ENCODE measurements at places on chromosomes 16 and 17. TPM values are rescaled to one million over a fixed set of nuclear protein-coding genes. Genes with fewer than 3 reads are reported as not detected.

DNA sequence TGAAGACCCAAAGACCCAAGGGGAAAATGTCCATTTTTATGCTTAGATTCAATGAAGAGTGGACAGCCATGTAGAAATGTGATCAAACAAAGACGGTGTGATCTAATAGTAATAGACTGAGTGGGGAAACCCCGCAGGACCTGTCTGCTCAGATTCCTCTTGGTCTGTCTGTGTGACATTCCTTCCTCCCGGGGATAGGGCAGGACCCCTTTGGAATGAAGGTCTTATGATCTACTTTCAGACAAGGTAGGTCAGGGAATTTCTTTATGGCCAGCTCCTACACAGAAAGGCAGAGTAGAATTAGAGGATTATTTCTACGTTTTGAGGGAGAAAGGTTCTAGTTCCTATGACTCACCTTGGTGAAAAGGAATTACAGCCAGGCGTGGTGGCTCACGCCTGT, 267.6 kb downstream of the STX8 start:
- DNase-seq: no peak

- DNase-seq: peak; percentile 65
Measured at GRCh38 chr16:87076950-87077749, 240.0 kb downstream of the C16orf95 start.

DNA sequence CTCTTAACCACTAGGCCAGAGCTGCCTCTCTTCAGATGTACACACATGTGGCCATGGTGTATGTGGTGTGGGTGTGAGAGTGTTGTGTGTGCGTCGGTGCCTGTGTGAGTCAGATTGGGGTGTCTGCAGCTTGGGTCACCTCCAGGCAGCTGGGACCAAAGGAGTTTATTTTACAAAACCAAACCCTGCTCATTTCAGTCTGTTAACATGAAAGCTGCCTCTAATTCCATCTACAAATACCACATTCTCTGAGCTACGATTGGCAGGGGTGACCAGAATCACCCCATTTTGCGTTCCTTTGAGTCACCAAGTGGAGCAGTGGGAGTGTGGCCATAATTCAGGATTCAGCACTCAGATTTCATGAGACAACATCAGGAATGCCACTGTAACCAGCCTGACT, 105.3 kb downstream of the IRX5 start:
- no peak for DNase-seq

Gene EEF2K
- 29.9 TPM for total RNA-seq

Gene TMUB2
- 23.6 TPM for total RNA-seq

GRCh38 chr16:23863511-23864422, 28.0 kb downstream of the PRKCB start:
- no peak for DNase-seq

- DNase-seq: no peak
Measured at GRCh38 chr16:62568926-62569325, 532.7 kb upstream of the CDH8 start.

All from left ventricle myocardium superior (tissue), 1 donor.